ENCODE measurements at places on chromosomes 7 and 10.

- DNase-seq: no peak
These were observed 488.9 kb downstream of the SH2D4B start for GRCh38 chr10:81026591-81026990.

DNA sequence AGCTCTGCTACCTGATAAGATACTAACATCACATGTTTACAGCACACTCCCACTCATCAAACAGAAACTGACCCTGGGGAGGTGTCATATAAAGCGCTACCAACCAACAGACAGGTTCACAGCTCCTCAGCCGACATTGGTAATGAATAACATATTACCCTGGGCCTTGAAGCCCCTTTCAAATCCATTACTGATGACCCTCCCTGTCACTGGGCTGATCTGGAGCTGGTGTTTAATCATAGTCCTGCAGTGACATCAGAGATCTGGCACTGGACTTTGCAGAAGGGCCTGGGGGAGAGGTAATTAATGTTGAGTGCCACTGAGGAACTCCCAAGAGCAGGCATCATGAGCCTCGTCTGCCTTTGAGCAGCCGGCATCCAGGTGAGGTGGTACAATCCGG, 306.5 kb upstream of the NFE2L3 start:
- DNase-seq: no peak

GRCh38 chr10:91796331-91797047, 1.7 kb upstream of the TNKS2 start:
- peak; percentile 25 for DNase-seq

- DNase-seq: no peak
These were observed 160.7 kb downstream of the MAD1L1 start for GRCh38 chr7:2072042-2072441.

GRCh38 chr10:91200314-91201212, 19.9 kb upstream of the PCGF5 start:
- DNase-seq: no peak

- DNase-seq: peak; percentile 8
These were observed at the start of gene KNDC1 for GRCh38 chr10:133159950-133160825. Gene KNDC1, plus strand, starts transcription at chr10:133160219. Its CDS starts 249 bp downstream, at chr10:133160468.

GRCh38 chr7:112206991-112207592, 597 bp downstream of the ZNF277 start:
- DNase-seq: peak; percentile 10

DNA sequence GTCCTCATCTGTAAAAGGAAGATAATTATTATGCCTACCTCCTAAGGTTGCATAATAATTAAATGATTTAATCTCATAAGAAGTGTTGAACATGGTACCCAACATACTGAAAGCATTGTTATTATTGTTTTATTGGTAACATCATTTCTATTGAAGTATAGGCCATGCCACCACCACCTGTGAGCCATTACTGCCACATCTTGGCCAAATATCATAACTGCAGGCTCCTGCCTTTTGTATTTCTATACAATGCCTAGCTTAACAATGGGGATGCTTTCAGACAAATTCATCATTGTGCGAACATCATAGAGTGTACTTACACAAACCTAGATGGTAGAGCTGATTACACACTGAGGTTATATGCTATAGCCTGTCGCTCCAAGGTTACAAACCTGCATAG, 61.1 kb upstream of the NPSR1 start:
- DNase-seq: no peak

DNA sequence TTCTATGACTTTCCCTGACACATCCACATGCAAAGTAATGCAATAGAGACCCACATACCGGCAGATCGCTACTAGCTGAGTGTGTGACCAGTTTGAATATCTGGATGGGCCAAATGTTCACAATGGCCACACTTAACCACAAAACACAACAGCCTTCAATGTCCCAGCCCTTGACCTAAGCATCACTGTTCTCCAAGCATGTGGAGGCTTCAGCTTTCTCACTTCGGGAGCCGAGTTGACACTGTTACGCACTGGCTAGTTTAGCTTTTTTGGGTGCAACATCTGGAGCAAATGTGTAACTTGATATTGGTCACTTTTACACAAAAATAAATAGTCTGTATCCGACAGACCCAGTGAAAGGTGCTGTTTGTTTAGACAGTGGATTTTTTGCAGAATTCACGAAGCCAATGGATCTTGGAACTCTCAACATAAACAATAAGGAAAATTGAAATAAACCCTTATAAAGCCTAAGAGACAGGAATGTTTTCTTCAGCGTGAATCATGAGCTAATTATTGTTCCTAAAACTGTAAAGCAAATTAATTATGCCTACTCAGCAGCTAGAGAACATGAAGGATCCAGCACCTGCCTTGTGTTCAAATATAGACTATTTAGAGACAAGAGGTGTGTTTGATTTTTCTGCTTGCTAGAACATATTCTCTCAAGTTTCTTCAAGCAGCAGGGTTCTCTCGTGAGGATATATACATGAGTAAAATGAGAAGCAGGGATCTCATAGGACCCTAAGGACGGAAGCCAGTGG, 117.6 kb upstream of the JCAD start:
- no peak for DNase-seq

GRCh38 chr7:138864667-138865066, 66.7 kb upstream of the ATP6V0A4 start:
- no peak for DNase-seq

DNA sequence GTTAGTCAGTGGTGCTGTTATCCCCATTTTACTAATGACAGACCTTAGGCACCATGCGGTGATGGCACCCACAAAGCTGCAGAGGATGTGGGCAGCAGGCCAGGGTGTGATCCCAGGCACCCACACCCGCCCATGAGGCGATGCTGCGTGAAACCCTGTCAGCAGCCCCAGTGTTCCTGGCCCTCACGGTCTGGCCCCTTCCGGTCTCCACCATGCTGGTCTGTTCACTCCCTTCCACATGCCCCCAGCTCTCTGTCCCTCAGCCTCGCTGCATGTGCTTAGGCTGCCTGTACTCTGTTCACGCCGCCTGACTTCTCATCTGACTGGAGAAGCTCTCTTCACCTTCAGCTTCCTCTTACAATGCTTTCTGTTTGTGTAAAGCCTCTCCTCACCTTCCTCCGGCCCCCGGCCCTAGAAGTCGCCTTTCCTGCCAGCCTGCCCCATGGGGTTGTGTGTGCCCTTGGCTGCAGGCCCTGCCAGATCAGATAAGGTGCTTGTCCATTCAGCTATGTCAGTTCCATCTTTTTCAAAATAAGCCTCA, 17.6 kb upstream of the ORAI2 start:
- no peak for DNase-seq

GRCh38 chr10:70967591-70968587, 79.5 kb upstream of the PCBD1 start:
- peak; percentile 30 for DNase-seq

GRCh38 chr7:144960763-144961162, 124.9 kb upstream of the TPK1 start:
- DNase-seq: no peak

- DNase-seq: no peak
These were observed 95.4 kb downstream of the TES start for GRCh38 chr7:116305485-116306408.

- no peak for DNase-seq
These were observed 12.3 kb upstream of the ENO4 start for GRCh38 chr10:116836902-116837523.

- DNase-seq: no peak
These were observed 71.7 kb downstream of the HYCC1 start for GRCh38 chr7:22942191-22942590.

GRCh38 chr10:131162866-131163843, 148.4 kb downstream of the TCERG1L start:
- no peak for DNase-seq

DNA sequence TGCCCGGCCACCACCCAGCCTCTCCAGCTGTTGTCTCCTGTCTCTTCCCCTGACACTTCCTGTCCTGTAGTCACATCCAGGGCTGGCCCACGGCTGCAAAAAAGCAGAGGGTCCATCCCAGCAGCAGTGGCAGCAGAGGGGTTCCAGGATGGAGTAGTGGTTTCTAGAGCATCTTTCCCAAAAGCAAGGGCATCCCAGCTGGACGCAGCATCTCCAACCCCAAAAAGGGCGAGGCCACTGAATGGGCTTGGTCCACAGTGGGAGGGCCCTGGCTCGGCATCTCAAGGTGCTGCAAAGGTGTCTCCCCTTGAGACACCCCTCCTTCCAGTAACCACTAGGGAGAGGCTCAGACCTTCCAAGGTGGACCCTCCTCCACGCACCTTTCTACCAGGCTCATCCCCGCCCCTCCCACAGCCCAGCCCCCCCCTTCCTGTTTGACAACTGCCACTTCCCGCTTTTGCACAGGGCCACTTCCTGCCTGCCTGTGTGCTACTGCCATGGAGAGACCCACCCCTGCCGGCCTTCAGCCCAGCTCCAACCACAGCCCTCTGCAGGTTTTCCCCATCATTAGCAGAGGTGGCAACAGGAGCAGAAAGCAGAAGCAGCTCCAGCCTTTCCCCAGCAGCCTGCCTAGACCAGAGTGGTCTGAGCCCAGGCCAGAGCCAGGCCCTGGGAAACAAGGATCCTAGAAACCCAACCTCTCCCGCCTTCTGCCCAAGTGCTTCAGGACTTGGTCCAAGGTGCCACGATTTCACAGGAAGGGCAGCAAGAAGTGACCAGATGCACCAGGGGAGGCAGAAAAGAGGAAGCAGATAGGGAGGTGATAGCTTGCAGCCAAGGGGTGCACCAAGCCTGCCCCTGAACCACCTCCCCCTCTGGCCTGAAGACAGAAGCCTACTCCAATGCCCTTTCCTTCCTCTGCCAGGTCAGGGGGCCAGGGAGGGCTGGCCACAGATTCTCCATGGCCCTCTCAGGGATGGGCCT, 8.6 kb downstream of the CAMK2G start:
- peak; percentile 85 for DNase-seq

DNA sequence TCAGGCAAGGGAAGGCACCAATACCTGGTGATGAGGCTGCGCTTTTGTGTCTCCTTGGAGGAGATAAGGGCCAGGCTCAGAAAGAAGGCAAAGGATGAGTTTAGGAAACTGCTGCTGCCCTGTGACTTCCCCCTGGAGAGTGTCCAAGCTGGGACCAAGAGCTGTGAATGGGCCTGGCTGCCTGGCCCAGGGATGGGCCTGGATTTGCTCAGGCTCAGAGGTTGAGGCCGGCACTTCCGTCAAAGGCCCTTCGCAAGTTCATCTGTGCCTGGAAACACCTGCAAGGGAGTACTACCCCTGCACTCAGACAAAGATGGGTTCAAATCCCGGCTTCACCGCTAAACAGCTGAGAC, 50.5 kb upstream of the NANOS1 start:
- no peak for DNase-seq

GRCh38 chr10:60430017-60430416, 40.3 kb upstream of the ANK3 start:
- DNase-seq: no peak

DNA sequence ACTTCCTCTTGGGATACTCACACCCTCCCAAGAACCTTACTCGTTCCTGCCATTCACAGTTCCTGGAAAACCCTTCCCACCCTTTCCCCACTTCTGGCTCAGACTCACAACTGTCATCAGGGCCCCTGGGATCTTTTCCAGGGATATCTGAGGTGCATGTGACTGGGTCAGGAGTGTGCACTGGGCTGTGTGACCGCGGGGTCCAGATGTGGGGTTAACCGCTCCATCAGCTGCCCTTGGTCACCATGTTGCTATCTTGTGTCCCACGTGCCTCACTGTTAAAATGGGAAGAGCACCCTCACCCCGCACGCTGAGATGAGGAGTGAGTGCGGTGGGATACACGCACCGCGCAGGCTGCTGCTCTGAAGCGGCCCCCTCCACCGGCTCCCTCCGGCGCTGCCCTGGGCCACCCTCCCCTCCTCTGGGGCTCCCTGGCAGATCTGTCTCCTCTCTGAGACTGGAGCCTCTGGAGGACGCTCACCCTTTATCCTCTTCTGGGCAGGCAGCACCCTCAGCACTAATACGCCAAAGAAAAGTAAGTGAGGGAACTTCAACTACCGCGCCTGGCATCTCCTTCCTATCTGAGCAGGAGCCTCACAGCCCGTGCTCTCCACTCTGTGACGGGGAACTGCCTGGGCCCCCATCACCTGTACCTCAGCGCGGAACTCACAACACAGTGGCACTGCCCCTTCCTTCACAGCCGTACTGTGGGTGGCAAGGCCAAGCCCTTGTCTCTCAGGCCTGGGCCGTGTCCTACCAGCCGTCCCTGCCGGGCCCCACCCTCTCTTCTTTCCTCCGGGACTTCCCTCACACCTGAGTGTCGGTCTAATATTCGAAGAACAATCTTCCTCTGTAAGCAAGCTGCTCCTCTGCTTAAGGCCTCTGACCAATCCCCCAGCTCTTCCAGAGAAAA, 15.6 kb downstream of the COBL start:
- no peak for DNase-seq

DNA sequence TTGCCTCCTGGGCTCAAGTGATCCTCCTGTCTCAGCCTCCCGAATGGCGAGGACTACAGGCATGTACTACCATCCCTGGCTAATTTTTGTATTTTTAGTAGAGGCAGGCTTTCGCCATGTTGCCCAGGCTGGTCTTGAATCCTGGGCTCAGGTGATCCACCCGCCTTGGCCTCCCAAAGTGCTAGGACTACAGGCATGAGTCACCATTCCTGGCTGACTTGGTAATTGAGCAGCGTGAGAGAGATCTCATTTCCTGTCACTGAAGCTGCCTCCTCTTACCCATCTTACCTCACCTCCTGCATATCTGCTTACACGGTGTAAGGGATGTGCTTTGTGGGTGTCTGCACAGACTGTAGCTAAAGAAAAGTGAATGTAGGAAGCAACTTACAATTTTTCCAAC, 9.7 kb downstream of the IFIT3 start:
- no peak for DNase-seq

GRCh38 chr10:28087661-28088351, 88.9 kb upstream of the ODAD2 start:
- DNase-seq: no peak

- no peak for DNase-seq
These were observed 77.4 kb downstream of the MKI67 start for GRCh38 chr10:128048819-128049210.

GRCh38 chr10:15814565-15814964, 45.7 kb downstream of the MINDY3 start:
- DNase-seq: no peak

DNA sequence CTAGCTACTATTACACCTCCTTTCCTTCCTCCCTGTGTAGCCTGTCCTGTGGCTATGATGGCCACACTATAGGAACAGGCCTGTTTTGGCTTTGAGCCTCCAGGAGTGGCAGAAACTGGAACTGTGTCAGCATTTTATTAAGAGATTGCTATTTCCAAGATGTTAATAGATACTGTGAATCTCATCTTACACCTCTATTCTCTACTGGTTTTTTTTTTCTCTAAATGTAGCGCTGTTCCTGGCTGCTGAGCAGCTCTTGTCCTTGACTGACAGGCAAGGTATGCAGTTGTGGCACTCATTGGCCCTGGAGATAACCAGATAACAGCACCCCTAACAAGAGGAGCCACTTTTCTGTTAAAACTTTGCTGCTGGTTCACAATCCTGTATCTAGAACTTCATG, 119.5 kb downstream of the EXOC4 start:
- no peak for DNase-seq
